Activated naive CD4-positive, alpha-beta T cell treated with Interleukin-2 at 50 U/mL for 16 hours (primary cell): ENCODE measurements at places on chromosomes 4 and X.

DNA sequence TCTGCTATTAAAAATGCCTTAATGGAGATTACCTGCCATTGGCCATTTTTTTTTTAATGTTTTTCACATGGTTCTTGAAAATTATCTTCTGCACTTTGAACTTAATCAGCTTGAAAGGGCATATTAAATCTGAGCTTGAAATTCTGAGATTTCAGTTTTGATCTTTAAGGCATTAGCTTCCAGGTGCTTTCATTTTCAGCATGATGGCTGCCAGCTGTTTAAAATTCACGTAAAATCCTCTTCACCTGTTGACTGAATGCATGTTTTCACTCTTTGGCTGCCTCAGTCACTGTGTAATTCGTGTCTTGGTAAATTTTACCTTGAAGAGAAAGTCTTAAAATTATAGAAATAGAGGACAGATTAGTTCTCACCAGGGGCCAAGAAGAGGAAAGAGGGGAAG is 39.6 kb downstream of the SMAD1 start:
- no peak for DNase-seq

DNA sequence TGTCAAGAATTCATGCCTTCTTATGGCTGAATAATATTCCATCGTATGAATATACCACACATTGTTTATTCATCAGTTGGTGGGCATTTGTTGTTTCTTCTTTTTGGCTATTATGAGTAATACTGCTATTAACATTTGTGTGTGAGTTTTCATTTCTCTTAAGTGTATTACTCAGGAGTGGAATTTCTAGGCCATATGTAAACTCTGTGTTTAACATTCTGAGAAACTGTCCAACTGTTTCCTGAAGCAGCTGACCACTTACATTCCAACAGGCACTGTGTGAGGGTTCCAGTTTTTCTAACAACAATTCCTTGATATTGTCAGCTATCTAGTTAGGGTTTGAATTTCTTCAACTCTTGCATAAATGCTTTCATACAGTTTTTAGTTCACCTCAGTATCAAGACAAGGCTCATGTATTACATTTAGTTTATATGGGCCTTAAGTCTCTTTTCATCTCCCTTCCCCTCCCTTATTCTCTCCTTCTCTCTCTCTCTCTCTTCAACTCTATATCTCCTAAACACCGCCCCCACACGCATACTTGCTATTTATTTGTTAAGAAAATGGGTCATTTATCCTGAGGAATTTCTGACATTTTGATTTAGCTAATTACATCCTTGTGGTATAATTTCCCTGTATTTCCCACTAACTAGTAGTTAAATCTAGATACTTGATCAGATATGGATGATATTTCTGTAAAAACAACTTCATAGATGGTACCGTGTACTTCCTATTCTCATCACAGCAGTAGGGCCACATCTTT is 77.4 kb downstream of the WDR19 start:
- no peak for DNase-seq

DNA sequence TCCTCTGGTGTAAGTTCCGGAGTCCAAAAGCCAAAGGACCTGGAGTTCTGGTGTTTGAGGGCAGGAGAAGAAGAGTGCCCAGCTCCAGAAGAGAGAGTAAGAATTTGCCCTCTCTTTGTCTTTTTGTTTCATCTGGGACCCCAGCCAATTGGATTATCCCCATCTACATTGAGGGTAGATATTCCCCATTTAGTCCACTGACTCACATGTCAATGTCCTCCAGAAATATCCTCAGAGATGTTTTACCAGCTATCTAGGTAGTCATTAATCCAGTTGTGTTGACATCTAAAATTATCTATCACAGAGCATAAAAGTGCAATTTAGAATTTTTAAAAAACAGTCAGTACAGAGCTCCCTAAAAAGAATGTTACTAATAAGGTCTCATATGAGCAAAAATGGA is 132.9 kb upstream of the TMEM47 start:
- no peak for DNase-seq

GRCh38 chrX:109393859-109394258 is 88.0 kb downstream of the GUCY2F start:
- no peak for DNase-seq

DNA sequence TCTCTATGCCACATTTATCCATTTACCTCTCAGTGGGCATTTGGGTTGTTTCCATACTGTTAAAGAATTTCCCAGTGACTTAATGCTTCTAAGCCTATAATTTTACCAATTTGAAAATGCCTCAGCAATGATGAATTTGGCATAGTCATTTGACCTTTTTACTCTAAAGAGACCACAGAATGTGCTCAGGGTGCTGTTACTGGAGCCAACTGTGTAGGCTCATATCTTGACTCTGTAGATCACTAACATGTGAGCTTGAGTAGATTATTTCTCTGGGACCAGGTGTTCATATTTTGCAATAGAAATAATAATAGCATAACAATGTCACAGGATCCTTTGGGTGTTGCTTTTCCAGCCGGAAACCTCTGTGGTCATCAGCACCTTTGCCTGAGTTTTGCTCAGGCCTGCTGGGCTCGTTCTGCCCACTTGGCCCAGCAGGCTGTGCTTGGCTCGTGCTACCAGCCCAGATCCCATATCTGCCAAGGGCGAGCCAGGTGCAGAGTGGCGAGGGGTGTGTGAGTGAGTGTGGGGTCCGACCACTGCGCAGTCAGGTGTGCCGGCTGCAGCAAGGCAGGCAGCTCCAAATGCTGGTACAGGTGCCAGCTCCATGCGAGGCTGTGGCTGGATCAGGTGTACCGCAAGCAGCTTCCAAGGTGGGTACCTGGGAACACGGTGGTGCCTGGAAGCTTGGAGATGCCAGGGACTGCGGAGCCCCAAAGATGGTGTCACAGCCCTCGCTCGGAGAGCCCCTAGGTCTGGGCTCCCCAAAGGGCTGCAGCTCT is 70.6 kb upstream of the ANK2 start:
- no peak for DNase-seq

GRCh38 chrX:39772057-39772832 is 325.5 kb downstream of the BCOR start:
- peak; percentile 70 for DNase-seq

GRCh38 chr4:113604955-113605354 is 156.6 kb downstream of the CAMK2D start:
- DNase-seq, result no peak

- peak; percentile 41 for DNase-seq
Measured at GRCh38 chrX:12975991-12976558, 1.2 kb downstream of the TMSB4X start.

DNA sequence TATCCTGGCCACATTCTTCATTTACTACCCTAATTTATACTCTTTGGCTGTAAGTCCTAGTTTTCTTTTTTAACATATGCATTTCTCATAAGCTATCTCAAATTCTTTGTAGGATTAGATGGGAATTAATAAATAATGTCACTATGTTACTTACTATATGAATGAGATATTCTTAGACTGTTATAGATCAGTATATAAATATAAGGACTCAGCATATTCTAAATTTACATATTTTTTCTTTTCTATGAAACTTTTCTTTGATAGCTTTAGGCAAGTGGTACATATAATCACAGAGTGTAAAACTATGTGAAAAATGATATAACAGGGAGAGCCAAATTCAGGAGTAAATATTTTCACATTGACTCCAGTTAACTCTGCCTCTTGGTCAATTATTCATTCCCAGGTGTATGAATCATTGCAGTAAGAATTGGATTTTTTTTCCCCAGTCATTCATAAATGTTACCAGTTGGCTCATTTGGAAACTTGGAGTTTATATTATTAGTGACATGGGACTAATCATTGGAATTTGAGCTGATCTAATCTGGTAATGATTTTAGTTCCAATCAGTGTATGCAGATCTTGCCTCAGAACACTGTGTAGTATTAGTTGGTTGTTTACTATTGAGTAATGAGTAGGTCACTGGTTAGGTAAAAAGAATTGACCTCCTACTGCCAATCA is 25.3 kb downstream of the FHIP1A start:
- DNase-seq, result no peak

GRCh38 chr4:168509786-168510185 is 12.9 kb downstream of the PALLD start:
- DNase-seq, result peak; percentile 31

DNA sequence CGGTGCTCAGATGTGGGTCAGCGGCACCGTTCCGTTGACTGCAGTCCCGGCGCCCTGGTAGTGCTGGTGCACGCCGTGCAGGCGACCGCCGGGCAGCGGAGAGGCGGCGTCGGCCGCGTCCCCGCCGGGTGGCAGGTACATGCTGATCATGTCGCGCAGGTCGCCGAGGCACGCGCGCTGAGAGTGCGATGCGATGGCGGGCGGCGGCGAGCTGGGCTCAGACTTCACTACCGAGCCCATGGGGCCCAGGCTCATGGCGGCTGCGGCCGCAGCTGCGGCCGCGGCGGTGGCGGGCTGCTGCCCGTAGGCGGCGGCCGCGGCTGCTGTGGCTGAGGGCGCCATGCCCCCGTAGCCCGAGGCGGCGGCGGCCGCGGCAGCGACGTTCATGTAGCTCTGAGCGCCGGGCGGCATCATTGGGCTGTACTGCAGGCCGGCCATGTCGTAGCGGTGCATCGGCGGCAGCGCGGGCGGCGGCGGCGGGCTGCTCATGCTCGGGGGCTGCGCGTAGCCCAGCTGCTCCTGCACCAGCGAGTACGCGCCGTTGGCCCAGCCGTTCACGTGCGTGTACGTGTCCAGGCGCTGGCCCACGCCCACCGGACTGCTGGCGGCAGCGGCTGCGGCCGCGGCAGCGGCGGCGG is 1.0 kb downstream of the SOX3 start:
- DNase-seq, result no peak

GRCh38 chrX:110045421-110045820 is 42.5 kb downstream of the TMEM164 start:
- no peak for DNase-seq

DNA sequence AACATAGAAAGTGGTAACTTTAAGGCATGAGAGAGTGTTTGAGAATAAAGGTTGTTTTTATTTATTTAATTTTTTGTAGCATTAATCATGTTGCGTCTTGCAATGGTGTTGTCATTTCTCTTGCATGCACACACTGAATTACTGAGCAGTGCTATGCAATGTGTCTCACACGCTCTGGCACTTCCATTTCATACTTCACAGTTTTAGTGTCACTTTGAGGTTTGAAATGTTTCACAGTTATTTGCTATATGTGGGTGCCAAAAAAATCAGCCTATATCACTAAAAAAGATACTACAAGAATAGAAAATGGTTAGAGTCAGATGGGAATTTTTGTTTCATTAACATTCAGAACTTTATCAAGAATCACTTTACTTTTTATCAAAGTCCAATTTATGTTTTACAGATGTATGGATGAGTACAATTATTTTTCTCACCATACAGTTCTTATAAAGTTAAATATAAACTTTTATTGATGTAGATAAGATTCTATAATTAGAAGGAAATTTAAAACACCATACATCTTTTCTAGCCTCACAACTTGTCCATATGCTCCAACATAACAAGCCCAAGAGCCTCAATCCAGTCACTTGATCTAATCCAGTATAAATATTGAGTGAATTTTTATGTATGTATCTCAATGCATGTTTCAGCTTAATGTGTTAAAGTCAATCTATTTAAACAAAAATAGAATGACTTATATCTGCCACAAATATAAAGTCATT is 114.0 kb downstream of the IQCM start:
- DNase-seq, result no peak

DNA sequence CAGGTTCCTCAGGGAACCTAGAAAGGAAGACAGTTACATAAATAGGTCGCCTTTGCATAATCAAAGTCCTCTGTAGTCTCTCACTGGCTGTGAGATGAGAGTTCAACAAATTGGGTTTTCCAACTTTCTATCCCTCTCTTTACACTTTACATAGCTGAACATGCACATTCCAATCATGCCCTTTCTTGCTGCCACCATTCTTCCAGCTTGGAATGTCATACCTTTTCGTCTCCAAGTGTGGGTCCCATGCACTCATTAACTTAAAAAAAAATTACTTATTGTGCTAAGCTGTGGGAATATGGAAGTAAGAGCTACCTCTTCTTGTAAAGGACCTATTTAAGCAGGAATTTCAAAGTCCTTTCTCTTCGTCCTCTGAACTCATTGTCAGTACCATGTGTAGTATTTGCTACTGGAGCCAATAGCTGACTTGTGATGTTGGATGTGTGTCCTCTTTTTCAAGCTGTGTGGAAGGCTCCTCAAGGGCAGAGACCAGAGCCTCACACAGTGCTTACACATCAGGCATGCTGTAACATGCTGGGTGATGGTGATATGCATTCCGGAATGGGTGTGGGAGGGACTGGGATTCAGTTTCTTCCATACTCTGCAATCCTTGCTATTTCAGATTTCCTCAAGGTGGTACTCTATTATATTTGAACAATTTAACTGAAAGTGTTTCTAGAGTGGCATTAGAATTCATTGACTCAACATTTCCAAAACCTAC is 7.1 kb downstream of the ENOPH1 start:
- no peak for DNase-seq

DNA sequence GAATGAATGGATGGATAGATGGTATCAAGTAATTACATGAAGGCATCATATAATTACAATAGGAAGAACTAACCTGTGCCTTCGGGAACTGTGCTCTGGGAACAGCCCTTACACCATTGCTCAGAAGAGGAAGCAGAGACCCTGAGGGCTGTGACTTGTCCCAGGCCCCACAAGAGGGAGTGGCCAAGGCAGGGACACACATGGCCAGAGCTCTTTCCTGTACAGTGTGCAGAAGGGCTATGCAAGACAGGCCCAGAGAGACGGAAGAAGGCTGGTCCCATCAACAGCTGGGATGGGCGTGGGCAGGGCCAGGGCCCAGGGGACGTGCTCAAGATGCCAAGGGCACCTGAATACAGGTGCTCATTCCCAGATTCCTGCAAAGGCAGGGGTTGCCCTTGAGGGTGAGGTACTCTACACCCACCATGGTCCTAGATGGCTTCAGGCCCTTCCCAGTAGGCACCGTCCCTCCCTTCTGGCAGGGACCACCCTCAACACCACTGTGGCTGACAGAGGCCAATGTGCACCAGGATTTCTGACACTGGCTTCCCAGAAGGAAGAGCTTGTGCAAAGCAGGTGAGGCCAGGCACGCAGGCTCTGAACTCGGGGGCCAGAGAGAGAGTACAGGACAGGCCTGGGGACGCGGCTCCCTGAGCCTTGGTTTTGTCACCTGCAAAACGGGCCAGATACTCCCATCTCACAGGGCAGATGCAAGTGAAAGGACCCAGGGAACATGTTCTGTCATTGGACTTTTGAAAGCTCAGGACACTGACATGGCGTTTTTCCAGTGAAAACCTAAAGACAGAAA is 1.7 kb downstream of the EVC2 start:
- DNase-seq, result no peak

GRCh38 chr4:76670631-76671030 is 227.3 kb downstream of the SOWAHB start:
- no peak for DNase-seq

DNA sequence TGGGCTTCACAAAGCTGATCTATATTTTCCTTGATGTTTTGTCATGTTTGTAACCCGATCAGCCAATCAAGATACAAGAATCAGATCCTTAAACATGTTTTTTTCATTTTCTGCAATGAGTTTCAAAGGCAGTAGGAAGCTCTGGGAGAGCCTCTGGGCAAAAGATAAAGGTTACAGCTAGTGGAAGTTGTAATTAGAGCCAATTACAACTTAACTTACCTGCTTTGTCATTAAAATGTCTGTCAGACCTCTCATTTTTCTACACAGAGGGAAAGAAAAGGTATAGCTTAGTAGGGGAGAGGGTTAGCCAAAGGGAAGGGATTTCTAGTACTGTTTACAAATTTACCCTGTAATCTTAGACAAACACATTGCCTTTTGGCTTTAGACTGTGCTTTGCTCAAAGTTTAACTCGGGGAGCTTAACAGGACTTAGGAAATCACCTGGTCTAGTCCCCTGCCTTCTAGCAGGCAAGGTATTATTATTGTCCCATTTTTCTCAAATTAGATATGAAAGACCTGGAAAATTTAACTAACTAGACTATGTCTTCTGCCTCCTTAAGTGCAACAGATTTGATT is 55.8 kb downstream of the FGF16 start:
- no peak for DNase-seq

- peak; percentile 36 for DNase-seq
Measured at GRCh38 chr4:153205757-153206156, 1.5 kb downstream of the TRIM2 start.
